ENCODE measurements at places on chromosomes 4 and X. TPM values are rescaled to one million over a fixed set of nuclear protein-coding genes. Genes with fewer than 3 reads are reported as not detected.

The NR3C2 gene
- total RNA-seq = 0.19 TPM

The CRMP1 gene
- 0.06 TPM for total RNA-seq

The F11 gene
- total RNA-seq = not detected

The HSD17B13 gene
- not detected for total RNA-seq

The ART3 gene
- total RNA-seq = not detected

The ZNF157 gene
- total RNA-seq = not detected

All from cardiac ventricle fibroblast (primary cell).